ENCODE measurements at places on chromosomes 16 and 17.

DNA sequence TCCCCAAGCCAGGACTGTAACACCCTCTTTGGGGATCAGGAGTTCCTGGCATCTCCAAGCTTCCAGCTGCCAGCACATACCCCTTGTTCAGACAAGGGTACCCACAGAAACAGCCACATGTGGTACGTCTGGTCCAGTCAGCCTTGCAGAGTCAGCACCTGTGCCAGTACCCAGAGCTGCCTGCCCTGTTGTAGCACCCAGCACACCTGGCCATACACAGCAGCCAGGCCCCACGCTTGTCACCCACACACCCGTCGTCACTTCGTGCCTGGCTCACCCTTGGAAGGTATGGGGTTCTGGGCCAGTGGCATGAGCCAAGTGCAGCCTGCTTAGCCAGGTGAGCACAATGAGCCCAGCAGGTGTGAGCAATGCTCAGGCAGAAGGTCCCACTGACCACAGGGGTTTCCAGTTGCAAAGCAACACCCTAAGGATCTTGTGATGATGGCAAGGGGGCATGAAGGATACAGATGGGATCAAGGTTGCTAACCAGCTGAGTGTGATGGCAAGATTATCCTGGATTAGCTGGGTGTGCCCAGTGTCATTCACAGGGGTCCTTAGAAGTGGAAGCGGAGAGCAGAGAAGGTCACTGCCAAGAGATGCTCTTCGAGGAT is 202.3 kb downstream of the CPPED1 start:
- no peak for DNase-seq

- no peak for DNase-seq
Observed at GRCh38 chr17:40301315-40301714, 7.7 kb upstream of the RARA start.

- DNase-seq, result no peak
Observed at GRCh38 chr17:80632046-80632581, 87.5 kb downstream of the RPTOR start.

- DNase-seq, result no peak
Observed at GRCh38 chr16:89355686-89356085, 134.7 kb downstream of the ANKRD11 start.

DNA sequence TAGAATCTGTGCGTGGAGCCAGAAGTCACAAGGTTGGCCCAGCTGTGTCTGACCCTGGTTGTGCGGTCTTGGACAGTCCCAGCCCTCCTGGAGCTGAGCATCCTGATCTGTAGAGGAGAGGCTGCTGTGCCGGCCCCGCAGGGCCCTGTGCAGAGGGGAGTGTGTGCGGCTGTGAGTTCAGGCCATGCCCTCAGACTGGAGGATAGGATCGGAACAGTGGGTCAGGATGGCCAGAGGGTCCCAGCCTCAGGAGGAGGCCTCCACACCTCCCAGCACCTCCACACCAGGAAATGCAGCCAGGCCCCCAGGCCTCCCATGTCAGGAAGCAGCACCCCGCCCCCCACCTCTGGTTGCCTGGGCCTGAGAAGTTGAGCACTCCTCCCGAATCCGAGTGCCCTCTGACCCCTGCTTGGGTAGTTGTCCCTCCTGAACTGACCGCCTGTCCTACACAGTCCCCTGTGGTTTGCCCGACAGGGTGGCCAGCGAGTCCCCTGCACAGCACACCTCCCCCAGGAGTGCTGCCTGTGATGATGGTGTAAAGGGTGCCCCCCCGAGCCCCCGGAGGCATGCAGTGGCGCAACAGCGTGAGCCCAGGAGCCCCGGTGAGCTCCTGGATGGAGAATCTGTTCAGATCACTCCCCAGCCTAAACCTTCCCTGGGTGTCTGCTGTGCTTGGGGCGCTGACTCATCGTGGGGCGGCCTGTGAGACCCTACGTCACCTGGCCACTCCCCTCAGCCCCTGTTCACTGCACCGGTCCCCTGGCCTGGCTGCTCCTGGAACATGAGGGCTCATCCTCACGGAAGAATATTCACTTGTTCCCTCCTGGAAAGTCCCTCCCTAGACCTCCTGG is 285.2 kb downstream of the SEC14L1 start:
- DNase-seq, result peak; percentile 75

DNA sequence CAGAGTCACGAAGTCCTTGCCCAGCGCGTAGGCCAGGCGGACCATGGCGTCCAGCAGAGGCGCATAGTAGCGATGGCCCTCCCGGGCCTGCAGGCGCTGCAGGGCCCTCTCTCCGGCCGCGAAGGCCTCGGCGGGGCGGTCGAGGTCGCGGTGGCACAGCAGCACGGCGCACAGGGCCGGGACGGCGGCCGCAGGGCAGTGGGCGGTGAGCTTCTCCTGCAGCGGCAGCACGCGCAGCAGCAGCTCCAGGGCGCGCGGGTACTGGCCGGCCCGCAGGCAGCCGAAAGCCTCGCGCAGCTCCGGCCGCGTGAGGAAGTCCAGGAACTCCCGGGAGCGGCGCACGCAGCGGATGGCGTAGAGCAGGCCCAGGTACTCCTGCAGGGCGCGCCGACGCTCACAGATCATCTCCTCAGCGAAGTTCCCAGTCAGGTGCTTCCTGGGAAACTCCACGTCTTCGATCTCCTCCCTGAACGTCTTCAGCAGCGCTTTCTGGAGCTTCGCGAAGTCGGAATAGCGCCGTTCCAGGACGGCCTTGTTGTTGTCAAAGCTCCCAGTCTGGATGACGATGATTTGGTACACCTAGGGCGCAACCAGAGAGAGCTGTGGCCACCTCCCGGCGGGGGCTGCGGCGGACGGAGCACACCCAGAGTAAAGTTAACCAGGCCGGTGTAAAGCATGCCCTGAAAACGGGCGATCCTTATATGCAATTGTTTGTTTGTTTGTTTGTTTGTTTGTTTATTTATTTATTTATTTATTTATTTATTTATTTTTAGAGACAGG is 7.4 kb downstream of the SNX20 start:
- no peak for DNase-seq

GRCh38 chr17:38742411-38743308 is 5.5 kb downstream of the PCGF2 start:
- DNase-seq, result peak; percentile 93

GRCh38 chr16:85994492-85995490 is 95.8 kb downstream of the IRF8 start:
- DNase-seq, result no peak

- DNase-seq, result no peak
Observed at GRCh38 chr16:55747785-55748184, 85.1 kb downstream of the CES1 start.

DNA sequence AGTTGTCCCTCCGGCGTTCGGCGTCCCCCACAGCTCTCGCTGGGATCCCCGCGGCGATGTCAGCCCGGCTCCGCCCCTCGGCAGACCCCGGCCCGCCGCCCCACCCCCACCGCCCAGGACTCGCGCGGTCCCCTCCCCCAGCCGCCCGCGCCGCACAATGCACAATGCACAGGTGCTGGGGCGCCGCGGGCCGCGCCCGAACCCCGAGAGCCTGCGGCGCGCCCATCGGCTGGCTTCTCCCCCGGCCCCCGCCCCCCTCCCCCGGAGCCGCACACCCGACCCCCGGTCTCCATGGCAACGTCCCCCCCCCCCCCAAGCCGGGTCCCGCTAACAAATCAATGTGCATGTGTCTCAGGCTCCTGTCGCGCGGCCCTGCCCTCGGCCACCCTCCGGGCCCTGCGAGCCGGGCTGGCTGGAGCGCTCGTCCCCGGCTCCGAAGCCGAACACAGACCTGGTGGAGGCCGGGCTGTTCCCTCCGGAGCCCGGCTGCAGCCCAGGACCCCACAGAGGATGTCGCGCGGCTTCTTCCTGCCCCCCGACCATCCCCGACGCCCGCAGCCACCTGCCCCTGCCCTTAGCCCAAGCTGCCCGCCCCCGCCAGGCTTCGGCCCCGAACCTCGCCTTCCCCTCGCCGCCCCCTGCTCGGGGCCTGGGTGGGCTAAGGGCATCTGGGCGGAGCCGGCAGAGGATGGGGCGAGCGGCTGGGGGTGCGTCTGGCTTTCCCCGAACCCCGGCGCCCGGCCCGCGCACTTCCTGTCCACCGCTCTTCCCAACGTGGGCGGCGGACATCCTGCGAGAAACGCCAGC is 818 bp upstream of the CBX8 start:
- DNase-seq, result no peak

DNA sequence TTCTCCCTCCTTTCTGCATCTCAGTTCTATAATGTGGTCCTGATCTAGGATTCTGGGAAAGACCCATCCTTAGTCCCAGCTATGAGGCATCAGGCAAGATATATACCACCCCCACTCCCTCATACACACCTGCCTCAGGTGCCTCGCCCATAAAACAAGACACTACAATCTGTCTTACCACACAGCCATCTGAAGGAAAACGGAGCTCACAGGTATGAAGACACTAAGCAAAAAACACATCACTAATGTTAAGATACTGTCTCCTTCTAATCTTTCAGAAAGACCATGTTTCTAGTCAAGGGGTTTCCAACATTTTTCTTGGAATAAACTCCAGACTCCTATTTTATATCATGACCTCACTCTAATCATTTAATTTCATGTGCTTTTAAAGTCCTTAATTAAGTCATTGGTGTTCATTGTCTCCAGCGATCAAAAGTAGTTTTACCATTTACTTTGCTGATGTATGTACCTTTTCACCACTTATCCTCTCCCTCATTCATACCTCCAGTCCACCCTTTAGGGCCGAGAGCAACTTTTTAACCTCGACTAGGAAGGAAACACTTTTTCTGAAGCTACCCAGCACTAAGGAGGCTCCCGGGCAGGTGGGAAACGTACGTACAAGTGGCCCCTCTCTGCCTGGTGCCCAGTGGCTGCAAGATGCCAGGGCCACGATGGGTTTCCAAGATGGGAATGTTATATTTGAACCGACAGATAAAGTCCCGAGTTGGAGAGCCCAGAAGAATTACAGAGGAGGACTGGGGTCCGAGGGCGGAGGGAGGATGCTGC is 979 bp downstream of the MAP3K14 start:
- DNase-seq, result no peak

- DNase-seq, result peak; percentile 5
Observed at GRCh38 chr16:54000361-54000760, 286.2 kb downstream of the IRX3 start.

GRCh38 chr17:51739245-51739886 is 419.1 kb downstream of the CA10 start:
- DNase-seq, result no peak

DNA sequence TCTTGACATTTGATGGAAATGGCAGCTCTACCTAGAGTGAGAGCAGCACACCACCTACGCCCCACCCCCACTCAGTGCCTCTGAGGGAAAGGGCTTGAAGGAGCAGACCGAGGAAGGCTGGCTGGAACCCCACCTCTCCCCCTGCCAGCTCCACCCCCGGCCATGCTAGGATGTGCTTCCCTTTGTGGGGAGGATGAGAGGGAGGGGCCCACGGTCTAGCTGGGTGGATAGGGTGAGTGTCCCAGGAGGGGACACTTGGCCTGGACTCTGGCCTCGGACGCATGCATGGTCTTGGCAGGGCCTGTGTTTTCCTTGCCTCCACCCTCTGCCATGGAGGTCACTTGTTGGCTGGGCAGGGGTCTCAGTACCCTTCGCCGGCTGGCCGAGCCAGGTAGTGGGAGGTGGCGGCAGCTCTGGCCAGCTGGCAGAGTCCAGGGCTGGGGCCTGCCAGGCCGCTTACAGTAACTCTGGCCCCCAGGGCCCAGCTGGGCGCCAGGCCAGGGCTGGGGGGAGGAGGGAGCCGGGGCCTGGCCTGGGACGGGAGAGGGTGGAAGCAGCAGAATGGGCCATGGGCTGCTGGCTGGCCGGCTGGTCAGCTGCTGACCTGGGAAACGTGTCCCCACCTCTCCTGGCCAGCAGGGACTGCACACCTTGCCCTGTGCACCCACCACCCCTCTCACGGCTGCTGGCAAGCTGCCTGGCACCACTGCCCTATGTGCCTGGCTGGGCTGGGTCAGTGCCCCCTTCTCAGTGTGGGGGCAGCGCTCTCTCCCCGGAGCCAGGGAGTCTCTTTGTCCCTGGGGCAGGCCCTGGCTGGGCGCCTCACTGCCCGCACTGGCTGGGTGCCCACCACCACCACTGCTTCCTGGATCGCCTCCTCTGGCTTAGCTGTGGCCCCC is 23.0 kb downstream of the RARA start:
- DNase-seq, result no peak

GRCh38 chr17:59696682-59697277 is 10.4 kb downstream of the PTRH2 start:
- no peak for DNase-seq

DNA sequence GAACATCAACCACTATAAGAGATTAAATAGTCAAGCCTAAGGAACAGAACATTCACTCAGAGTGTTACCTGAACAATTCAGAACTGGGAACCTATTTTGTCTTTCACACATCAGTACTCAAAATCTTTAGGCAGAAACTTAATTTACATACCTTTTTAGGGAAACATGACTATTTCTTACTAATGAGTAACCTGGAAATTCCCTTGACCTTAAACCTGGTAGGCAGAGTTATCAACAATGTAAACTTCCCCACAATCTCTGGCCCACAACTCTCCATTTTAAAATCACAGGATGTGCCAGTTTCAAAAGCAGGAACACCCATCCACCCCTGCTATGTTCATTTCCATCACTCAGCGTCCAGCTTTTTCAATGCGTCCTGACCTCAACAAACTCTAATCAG is 132.9 kb upstream of the ANKFN1 start:
- no peak for DNase-seq

GRCh38 chr17:61208301-61209105 is 191.1 kb upstream of the TBX2 start:
- DNase-seq, result no peak

- DNase-seq, result no peak
Observed at GRCh38 chr16:88907768-88908167, 41.3 kb upstream of the PABPN1L start.

DNA sequence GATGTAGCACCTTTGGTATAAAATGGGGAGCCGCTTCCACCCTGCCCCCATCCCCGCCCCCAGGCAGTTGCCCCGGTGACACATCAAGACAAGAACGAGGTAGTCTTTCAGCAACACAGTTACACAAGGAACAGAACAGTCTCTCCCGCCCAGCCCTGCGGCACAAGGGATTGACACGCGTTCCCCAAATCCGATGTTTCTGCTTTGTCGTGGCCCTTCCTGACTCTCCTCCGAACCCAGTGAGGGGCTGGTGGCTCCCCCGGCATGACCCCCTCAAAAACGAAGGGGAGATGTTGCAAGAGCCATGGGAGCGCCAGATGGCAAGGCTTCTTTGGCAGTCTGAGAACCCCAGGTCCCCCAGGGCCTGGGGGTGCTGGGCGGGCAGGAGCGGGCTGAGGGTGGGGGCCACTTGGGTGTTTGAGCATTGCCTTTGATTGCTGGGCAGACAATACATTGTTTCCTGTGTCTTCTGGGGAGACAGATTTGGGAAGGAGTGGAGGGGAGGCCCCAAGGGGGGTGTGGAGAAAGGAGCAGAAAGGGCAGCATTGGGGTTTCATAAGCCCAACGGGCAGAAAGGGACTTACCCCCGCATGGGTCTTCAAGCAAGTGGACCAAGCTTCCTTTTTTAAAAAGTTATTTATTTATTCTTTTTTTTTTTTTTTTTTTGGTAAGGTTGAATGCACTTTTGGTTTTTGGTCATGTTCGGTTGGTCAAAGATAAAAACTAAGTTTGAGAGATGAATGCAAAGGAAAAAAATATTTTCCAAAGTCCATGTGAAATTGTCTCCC is 16.6 kb downstream of the COL1A1 start:
- DNase-seq, result peak; percentile 79

GRCh38 chr17:17151055-17151454 is 55.1 kb downstream of the PLD6 start:
- DNase-seq, result peak; percentile 89

- no peak for DNase-seq
Observed at GRCh38 chr17:34227707-34228106, 27.4 kb upstream of the CCL2 start.

GRCh38 chr17:17503566-17504130 is 7.5 kb upstream of the RASD1 start:
- DNase-seq, result no peak

Data from fibroblast of skin of right quadriceps (primary cell).